ENCODE measurements at places on chromosomes 2 and 18. TPM values are rescaled to one million over a fixed set of nuclear protein-coding genes. Genes with fewer than 3 reads are reported as not detected.

The EFEMP1 gene
- 51.9 TPM for total RNA-seq

The TTN gene
- total RNA-seq, result under 0.01 TPM

The GAL3ST2 gene
- not detected for total RNA-seq

The MYO1B gene
- 405 TPM for total RNA-seq

The UBXN2A gene
- 15.5 TPM for total RNA-seq

The TLX2 gene
- not detected for total RNA-seq

The DNAJC5G gene
- total RNA-seq, result not detected

The FAM110C gene
- total RNA-seq, result 16.2 TPM

The CENPA gene
- total RNA-seq, result 0.07 TPM

The ST8SIA3 gene
- total RNA-seq, result not detected
